ENCODE measurements at places on chromosomes 5 and 9.
A peak's percentile ranks its signal among the peaks of the same experiment; 100 is the strongest.

GRCh38 chr5:119343766-119344165 is 12.1 kb upstream of the TNFAIP8 start:
- DNase-seq: peak; percentile 58

DNA sequence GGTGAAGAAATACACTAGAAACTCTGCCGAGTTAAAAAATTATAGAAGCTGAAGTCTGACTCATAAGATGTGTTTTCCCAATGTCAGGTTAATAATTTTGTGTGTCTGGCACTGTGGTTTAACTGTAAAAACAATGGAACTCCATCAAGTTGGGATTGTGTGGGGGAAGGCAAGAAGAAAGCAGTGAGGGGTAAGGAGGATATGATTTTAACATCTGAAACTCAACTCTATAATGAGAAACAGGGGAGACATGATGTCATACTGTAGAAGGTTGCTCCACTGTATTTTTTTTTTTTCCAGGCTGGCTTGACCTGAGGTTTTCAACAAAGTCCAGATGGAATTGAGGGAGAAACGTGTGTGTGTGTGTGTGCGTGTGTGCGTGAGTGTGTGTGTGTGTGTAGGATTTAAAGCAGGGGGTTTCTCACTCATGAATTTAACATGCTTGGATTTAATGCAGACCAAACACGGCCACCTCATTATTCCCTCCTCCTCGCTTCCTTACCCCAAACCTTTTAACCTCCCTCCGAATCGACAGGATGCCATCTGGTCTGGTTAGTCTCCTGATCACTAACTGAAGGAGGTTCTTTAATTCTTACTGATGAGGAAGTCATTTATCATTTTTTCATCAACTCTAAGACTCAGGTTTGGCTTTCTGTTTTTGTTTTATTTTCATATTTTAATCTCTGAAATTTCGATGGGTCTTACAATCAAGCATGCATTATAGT is 140.2 kb upstream of the LPAR1 start:
- no peak for DNase-seq

GRCh38 chr9:35725362-35725761 is 6.6 kb downstream of the TLN1 start:
- no peak for DNase-seq

DNA sequence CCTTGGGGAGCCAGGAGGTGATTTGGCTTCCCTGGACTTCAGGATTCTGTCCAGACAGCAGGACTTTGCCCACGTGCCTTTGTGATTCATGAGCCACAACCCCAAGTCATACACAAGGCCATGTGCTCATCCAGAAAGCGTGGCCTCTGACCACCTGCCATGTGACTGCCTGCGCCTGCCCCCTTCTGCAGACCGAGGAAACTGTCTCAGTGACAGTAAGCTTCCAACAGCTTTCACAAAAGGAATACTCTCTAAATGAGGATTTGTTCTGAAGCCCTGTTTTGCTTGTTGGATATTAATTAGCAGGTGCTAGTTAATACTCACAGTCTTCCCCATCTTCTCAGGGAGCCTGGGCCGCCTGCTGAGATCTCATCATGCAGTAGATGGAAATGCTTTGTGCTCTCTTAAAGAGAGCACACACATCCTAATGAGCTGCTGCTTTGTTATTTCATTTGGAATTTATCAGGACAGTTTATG is 36.9 kb upstream of the ANGPTL2 start:
- DNase-seq: no peak

DNA sequence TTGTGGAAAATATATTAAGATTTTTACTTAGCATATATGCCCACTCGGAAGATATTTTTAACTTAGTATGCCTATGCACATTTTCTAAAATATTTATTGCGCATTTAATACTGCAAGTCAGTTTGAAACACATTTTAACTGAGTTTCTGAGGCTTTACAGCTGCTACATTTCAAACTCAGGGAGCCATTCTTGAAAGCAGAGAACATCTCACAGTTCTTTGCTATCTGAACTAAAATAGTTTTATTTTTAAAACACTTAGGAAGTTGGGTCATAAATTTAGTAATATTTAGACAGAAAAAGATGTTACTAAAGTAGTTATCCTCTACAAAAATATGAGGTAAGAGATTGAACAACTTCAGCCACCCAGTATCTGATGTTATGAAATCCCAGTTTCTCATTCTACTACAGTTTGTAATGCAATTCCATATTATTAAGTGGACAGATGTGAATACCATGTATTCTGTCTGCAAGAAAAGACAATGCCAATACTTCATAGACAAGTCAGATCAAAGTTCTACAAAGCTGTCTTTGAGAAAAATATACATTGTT is 409.9 kb upstream of the EDIL3 start:
- DNase-seq: no peak

DNA sequence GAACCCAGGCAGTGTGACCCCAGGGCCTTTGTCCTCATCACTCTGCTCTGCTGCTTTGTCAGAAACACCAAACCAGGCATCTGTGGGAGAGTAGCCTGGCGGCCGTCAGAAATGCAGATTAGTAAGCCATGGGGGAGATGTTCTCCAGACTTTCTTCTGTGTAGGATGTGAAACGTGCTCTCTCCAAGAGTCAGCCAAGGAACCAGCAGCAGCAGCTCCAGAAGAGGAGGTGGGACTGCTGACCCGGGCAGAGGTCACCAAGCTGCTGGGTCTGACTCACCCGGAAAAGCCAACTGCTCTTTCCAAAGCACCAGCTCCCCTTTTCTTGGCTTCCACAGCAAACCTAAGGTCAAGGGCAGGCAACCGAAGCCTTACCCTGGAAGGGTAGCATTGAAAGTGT is 14.4 kb upstream of the ABLIM3 start:
- no peak for DNase-seq

DNA sequence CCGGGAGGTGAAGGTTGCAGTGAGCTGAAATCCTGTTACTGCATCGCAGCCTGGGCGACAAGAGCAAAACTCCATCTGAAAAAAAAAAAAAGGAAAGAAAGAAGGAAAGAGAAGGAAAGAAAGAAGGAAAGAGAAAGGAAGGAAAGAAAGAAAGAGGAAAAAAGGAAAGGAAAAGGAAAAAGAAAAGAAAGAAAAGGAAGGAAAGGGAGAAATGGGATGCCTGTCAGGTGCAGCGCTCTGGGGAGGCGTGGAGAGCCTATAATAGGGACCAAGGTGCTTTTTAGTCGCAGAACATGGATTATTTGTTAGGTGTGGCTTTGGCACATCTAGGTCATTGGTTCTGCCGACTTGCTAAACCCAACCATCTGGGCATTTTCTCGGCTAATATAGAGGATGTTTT is 17.9 kb downstream of the EXOSC2 start:
- no peak for DNase-seq

DNA sequence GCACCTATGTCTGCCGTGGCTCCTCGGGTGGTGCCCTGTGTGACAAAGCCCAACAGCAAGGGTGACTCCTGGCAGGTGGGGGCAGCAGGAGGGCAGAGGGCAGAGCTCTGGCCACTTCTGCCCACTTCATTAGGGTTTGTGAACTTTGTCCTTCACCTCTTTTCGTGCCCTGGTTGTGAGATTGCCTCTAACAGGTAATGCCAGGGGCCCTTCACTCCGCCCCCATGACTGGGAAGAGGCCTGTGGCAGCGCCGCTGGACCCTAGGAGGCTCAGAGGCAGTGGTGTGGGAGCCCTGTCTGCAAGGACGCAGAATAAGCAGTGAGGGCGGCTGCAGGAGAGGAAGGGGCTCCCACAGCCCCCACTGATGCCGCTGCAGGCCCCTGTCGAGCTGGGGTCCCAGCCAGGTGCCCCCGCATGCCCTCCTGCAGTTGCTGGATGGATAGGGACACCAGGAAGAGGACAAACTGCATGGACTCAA is 108.7 kb upstream of the LMX1B start:
- DNase-seq: no peak
